Suppressor macrophage treated with lipopolysaccharide for 4 hours (primary cell): ENCODE measurements at places on chromosomes 2 and 18.

- no peak for DNase-seq
Observed at GRCh38 chr18:76451396-76452331, 43.4 kb downstream of the ZNF516 start.

GRCh38 chr18:22505141-22505591 lies 87.5 kb upstream of the CTAGE1 start:
- no peak for DNase-seq

GRCh38 chr2:170019060-170019805 lies 158.7 kb upstream of the MYO3B start:
- DNase-seq, result no peak

DNA sequence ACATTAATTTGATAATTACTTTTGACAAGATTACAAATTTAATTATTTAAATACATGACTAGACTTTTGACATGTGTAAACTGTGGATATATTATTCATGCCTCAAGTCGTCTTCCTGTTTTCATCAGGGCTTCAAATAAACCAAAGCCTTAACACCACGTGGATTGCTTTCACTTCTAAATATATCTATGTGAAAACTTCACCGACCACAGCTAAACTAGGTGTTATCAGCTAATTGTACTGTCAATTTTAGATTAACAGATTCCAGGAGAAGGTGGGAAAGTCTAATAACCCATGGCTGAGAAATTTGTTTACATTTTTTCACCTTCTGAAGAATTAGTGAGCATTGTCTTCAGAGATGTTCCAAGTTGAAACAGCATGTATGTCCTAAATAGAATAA lies 494.7 kb upstream of the FAM98A start:
- no peak for DNase-seq

DNA sequence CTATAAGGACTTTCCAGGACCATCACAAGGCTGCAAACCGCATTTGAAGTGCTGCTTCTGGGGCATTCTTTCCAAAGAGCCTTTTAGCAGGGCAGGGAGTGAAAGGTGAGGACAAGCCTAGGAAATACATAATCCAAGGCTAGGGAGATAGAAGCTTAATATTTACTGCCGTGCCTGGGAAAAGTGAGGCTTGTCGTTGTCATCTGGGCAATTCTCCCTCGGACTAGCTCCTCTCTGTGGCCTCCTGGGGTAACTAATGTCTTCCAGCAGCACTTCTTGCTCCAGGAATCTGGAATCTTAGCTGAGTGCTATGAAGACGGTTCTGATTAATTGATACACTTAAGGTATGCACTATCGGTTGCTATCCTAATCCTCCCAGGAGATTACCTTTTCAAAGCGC lies 69.3 kb upstream of the ATL2 start:
- no peak for DNase-seq
